Keratinocyte (primary cell): ENCODE measurements at places on chromosomes 3 and 15.

DNA sequence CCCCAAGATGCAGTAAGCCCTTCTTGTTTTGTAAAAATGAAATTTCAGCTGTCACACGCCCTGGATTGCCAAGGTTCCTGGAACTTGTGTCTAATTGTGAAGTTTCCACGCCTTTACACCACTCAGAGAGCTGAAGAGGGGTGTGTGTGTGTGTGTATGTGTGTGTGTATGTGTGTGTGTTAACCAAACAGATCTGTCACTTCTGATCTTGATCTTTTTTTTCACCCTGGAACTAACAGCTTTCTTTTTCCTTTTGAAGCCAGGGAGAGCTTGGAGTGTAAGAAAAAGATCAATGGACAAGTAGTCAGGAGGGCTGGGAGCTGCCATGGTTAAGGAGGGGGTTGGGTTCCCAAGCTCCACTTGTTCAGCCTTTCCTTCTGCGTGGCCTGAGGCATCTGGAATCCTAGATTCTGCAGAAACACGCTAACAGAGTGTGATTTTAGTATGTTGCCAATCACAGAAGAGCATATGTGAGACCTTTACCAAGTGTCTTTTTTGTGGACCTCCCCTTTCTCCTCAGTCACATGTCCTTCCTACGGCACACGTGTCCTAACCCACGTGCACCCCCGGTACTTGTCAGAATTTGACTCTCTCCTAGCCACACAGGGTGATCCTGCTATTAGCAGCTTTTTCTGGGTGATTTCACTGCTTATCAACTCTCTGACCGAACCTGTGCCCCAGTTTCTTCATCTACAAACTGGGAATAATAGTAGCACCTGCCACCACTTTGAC lies 11.5 kb downstream of the TIMP4 start:
- no peak for DNase-seq

DNA sequence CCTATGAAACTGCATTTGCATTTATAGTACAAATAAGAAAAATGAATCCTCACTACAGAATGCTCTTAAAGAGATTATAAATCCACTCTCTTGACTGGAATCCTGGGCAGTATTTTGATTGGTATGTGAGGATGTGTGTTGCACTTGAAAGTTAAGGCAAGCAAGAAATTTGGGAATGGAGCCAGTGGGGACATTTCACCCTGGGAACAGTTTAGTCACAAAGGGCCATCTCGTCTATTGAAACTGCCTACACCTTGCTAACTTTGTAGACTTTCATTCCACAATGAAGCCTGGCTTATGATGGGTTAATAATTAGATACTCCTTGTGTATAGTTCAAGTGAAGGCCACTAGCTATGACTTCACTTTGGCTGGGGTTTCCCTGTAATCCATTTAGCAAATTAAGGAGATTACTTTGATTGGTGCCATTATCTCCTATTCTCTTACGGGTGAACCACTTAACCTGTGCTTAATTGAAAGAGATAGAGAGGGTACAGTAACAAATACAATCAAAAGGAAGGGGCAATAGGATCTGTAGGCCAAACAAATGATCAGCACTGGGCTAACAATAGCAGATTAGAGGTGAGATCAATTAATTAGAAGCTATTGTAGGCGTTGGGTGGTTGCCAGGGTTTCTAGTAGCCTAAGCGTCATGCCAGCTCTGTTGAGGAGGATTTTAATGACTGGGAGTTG lies 146.9 kb upstream of the RARB start:
- no peak for DNase-seq

- DNase-seq, result no peak
Observed at GRCh38 chr3:101778385-101779046, 495 bp upstream of the NXPE3 start.

DNA sequence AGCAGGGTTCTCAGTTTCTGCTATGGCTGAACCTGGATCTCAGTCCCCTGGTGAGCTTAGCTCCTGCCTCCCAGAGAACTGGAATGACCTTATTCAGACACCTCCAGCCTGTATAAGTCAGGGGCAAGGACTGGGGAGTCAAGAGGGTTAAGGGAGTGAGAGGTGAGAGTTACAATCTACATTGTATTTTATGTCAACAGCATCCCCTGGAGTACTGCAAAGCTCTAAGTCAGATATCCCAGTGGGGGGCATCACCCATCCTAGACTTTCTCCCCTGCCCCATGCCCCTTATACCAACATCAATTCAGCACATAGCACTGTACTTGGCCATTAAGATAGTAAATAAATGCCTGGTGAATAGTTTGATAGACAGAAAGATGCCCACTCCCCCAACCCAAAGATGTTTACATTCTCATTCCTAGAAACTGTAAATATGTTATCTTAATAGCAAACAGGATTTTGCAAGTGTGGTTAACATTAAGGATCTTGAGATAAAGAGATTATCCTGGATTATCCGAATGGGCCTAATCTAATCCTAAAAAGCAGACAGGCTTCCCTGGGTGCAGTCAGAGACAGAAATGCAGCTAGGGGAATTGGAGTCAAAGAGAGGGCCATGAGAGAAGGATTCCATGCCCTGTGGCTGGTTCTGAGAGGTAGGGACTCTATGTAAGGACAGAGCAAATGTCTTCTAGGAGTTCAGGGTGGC lies 132.3 kb upstream of the RASGRP1 start:
- no peak for DNase-seq

- no peak for DNase-seq
Observed at GRCh38 chr3:8524249-8524648, 22.6 kb downstream of the LMCD1 start.
